Daoy (cell line): ENCODE measurements at places on chromosomes 16 and 17. TPM values are rescaled to one million over a fixed set of nuclear protein-coding genes. Genes with fewer than 3 reads are reported as not detected.
A peak's percentile ranks its signal among the peaks of the same experiment; 100 is the strongest.

DNA sequence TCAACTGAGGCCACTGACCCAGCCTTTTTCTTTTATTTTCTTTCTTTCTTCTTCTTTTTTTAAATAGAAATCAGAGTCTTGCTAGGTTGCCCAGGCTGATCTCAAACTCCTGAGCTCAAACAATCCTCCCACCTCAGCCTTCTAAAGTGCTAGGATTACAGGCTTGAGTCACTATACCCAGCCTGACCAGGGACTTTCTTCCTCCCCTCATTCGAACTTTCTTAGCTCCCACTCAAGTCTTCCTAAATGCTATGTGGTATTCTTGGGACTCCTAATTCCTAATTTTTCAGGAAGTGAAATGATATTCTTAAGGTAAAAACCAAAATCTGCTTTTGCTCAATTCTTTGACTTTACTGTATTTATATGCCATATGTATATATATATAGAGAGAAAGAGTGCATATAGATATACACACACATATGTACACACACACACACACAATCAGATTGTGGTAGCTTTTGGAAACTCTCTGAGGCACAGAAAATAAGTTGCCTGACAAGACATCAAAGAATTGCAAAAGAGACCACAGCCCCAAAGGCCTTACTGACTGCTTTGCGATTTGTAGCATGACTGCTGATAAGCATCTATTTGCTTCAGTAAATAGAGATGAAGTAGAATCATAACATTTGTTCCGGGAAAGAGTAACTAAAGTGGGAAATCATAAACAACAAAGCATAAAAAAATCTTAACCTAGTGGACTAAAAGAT is 9.5 kb upstream of the AMZ2 start:
- no peak for DNase-seq

DNA sequence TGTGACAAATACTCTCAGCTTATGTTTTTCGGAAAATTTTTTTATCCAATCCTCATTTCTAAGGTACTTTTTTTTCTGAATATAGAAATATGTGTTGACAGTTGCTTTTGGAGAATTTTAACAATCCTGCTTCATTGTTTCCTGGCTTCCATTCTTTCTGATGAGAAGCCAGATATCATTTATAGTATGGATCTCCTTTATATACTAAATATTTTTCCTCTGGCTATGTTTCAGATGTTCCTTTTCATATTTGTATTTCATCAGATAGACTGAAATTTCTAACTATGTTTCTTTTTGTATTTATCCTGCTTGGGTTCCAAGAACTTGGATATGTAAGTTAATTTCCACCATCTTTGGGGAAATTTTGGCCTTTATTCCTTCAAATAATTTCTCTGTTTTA is 138.9 kb upstream of the CDH11 start:
- DNase-seq, result no peak

GRCh38 chr16:80197741-80198201 is 343.0 kb upstream of the DYNLRB2 start:
- peak; percentile 81 for DNase-seq

GRCh38 chr17:8057691-8058114 is 18.8 kb downstream of the ALOX15B start:
- peak; percentile 69 for DNase-seq

AOC2 gene
- total RNA-seq, result 0.89 and 1.0 TPM in 2 replicates

- peak; percentile 93 for DNase-seq
These were observed 9.8 kb downstream of the SLC16A3 start for GRCh38 chr17:82238472-82239201.

EFNB3 gene
- total RNA-seq, result 1.0 and 2.1 TPM in 2 replicates

LRRC75A gene
- 0.97 and 2.6 TPM in 2 replicates for total RNA-seq

SSTR5 gene
- not detected in 2 replicates for total RNA-seq

CRHR1 gene
- 0.63 TPM in 1 of 2 replicates, not detected in the other for total RNA-seq

HAS3 gene
- total RNA-seq, result 0.09 and 1.5 TPM in 2 replicates

GRCh38 chr16:81004646-81005353 is 1.9 kb downstream of the CMC2 start:
- DNase-seq, result peak; percentile 27

DNA sequence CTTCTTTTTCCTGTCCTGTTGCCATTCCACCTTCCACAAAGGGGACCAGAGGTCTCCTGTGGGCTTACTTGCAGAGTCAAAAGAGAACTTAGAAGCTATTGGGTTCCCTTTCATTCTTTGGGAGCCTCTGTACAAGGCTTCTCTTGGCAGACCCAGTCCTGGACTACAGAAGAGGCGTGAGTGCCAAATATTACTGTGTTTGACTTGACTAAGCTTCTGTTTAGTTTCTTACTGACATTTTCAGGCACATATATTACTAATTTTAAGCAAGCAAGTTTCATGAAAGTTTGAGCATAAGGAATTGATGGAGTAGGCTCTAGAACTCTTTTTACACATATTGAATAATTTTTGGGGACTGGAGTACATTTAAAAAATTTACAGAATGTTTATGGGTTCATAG is 254.4 kb downstream of the HAPSTR1 start:
- DNase-seq, result no peak

DNA sequence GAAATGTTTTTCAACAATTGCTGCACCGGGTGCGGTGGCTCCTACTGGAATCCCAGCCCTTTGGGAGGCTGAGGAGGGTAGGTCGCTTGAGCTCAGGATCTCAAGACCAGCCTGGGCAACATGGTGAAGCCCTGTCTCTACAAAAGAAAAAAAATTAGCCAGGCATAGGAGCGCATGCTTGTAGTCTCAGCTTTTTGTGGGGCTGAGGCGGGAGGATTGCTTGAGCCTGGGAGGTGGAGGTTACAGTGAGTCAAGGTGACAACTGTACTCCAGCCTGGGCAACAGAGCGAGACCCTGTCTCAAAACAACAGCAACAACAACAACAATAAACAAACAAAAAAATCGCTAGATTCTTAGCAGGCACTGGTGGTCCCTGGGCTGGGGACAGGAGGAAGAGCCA is 28.5 kb downstream of the IL21R start:
- no peak for DNase-seq

ABHD15 gene
- total RNA-seq, result 2.6 and 4.1 TPM in 2 replicates

GRCh38 chr17:66679631-66680517 is 155.0 kb upstream of the CACNG5 start:
- no peak for DNase-seq

GRCh38 chr17:32875923-32876416 is 954 bp downstream of the MYO1D start:
- peak; percentile 20 for DNase-seq

CSNK1D gene
- 16.5 and 25.1 TPM in 2 replicates for total RNA-seq

GRCh38 chr17:57523926-57524632 is 221.0 kb downstream of the CCDC182 start:
- DNase-seq, result no peak

DNA sequence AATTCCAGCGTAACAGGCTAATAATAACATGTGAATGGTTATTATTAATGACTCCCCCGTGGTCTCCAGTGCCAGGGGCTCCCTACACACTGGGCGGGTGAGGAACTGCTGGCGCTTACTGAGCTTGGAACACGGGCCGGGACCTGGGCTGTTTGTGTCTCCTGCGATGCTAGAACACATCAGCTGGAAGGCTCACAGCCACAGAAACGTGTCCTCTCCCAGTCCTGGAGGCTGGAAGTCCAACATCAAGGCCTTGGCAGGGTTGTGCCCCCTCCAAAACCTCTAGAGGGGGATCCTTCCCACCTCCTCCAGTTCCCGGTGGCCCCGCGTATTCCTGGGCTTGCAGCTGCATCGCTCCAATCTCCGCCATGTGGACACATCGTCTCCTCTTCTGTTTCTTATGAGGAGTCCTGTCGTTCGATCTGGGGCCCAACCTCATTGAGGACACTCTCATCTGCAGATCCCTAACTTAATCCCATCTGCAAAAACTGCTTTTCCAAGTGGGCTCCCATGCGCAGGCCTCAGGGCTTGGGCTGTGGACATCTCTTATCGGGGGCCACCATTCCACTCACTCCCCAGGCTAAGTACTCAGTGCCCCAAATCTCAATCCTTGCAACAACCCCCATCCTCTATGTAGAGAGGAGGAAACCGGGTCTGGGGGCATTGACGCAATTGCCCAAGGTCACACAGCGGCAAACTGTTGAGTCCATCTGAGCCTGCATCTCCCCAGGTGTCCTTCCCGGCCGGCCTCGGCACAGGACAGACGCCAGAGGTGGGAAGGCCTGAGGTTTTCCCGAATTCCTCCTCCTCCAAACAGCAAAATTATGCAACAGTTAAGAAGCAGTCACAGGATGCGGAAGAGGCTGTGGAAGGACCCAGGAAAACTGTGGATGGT is 193.9 kb downstream of the IRF8 start:
- no peak for DNase-seq

GRCh38 chr17:40443196-40443987 is at the start of gene IGFBP4:
TSS of gene IGFBP4 (plus strand) at chr17:40443450. CDS start at chr17:40443736, 286 bp downstream.
- peak; percentile 86 for DNase-seq

- DNase-seq, result no peak
These were observed 514 bp downstream of the UBFD1 start for GRCh38 chr16:23557779-23558702.

DNA sequence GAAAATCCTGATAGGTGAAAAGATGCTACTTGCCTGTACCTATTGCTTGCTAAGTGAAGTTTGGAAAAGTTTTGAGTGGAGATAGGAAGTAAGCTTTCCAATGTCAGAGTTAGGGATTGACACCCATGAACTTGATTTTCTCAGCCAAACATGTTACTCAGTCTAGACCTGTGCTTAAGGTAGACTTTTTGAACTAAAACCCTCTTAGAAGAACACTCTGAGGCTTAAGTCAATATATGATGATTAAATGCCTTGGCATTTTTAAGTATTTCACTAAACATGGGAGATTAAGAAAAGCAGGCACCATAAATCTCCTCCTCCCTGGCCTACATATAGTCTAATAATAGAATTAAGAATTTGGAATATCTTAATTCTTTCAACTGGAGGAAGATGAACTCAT is 785.6 kb upstream of the SOX9 start:
- no peak for DNase-seq

ETV4 gene
- 27.7 and 51.4 TPM in 2 replicates for total RNA-seq

TMEM220 gene
- total RNA-seq, result 0.17 TPM in 1 of 2 replicates, not detected in the other

DNA sequence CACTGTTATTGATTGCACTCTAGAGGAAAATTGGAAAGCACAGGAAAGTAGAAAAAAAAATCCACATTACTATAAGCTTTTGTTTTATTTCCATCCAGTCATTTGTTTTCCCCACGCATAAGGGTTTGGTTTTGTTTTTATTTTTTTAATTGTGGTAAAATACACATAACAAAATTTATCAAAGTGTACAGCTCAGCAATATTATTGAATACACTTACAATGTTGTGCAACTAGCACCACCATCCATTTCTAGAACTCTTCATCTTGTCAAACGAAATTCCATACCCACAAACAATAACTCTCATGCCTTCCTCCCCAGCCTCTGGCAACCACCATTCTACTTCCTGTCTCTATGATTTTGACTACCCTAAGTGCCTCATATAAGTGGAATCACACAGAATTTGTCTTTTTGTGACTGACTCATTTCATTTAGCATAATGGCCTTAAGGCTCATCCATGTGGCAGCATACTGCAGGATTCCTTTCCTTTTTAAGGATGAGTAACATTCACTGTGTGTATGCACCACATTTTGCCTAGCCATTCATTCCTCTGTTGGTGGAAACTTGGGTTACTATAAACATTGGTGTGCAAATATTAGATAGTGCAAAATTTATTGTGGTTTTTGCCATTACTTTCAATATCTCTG is 11.1 kb downstream of the SPPL2C start:
- DNase-seq, result no peak

FBXW10 gene
- total RNA-seq, result 0.06 TPM in 1 of 2 replicates, not detected in the other

DNA sequence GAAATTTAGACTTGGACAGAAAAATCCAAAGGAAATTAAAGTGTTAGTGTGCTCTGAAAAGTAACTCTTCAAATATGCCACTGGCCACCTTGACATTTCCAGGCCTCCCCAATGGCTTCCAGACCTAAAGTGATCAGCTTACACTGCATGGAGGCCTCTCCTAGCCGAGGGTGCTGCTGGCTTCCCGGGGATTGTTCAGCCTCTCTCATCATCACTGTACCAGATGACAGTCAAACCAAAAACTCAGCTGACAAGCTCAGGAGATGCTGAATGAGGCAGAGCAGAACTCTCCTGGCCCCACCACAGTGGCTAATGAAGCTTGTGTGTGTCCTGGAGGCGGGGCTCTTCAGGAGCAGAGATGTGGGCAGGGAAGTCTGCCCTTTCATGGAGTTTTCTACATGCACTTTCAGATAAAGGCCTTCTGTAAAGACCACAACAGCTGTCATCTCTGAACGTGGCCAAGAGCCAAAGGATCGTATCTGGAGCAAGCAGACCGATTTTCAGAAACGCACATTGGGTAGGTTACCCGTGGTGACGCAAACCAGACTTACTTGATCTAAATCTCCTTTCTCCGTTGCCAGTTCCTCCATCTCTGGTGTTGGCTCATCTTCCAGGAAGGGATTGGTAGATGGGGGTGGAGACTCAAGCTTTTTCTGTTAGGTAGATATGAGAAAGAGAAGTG is 113.3 kb downstream of the VPS53 start:
- peak; percentile 34 for DNase-seq
